ENCODE measurements at places on chromosomes 2 and 18. TPM values are rescaled to one million over a fixed set of nuclear protein-coding genes. Genes with fewer than 3 reads are reported as not detected.

DNA sequence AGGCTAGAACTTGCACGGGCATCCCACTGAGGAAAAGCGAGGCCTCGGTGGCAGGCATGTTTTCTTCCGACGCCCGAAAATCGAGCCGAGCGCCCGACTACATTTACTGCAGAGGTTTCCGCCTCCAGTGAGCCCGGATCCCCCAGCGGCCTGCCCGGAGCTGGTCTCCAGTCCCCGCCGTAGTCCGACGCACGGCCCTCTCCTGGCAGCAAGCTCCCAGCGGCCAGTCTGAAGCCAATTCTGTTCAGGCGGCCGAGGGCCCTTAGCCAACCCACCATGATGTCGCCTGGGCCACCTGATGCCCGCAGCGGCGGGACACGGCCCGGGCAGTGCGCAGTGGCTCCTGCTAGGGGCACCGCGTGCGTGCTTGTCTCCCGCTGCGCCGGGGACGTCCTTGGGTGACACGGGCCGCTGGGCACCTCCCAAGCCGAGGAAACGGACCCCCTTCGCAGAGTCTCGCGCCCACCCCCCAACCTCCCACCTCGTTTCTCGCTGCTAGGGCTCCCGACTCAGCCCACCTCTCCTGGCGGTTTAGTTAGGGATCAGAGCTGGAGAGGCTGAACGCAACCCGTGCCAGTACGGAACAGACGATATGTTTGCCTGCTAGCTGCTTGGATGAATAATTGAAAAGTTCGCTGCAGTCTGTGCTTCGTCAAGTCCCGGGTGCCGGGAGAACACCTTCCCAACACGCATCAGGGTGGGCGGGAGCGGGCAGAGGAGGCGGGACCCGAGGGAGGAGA, 5.3 kb downstream of the ONECUT2 start:
- peak; percentile 65 for DNase-seq

DNA sequence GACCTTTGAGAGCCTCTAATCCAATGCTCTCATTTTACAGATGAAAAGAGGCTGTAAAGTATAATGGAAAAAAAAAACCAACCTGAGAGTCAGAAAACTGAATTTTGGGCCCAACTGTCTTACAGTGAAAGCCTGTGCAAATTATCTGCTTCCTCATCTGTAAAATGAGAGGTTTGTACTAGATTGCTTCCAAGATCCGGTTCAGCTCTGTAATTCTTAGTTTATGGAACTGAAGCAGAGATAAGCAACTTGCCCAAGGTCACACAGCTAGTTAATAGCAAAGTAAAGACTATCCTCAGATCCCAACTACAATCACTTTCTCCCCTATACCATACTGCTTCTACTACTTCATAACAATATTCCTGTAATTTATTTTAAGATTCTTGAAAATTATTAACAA, 6.3 kb downstream of the TLK1 start:
- DNase-seq = no peak

DNA sequence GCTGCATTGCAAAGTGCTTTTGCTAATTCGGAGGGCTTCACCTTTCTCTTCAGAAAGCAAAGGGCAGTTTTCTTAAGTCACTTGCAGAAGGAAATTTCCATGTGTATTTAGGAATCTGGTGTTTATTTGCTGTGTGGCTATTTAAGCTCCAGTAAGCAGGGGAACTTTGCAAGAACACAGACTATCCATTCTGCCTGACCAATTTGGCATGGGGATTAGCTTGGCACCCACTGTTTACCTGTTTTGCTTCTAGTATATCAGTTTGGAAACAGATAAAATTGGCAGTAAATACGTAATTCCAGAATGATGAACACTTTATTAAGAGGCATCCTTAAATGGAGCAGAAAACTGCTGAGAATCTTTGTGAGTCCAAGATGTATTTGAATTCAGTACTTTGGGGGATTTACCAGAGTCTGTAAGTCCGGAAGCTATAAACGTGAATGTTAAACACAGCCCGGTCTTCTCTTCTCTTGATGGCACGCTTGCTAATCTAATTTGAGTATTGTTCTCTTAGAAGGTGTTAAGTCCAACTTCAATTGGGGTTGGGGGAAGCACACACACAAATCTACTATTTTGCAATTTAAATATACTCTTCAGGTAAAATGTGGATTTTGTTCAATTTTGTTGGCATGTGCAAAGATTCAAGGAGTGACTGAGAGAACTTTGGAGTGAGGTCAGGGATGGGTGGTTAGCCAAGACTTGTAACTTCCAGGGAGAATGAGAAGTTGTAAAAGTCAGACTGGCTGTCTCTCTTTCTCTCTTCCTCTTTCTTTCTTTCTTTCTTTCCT, 650 bp downstream of the ACKR3 start:
- no peak for DNase-seq

- no peak for DNase-seq
Observed at GRCh38 chr2:821546-821945, 129.1 kb upstream of the SNTG2 start.

DNA sequence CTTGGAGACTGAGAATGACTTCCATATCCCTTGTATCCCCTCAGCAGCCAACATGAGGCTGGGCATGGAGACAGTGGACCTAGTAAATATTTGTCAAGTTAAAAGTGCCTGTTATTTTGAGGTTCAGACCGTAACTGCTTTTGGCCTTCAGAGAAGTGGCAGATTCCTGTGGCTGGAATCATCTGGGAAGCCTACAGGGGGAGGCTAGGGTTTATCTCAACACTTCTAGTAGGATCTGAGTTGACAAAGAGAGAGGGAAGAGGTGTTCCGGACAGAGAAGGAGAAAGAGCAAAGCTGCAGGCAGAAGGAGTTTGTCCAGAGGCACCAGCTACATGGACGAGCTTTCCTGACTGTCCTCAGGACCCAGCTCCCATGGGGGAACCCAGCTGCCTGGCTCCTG, 27.0 kb downstream of the SLC14A2 start:
- no peak for DNase-seq

GRCh38 chr2:119731983-119732382, 27.7 kb upstream of the PTPN4 start:
- no peak for DNase-seq

GRCh38 chr18:25353080-25353479, 1.1 kb upstream of the ZNF521 start:
- no peak for DNase-seq

DNA sequence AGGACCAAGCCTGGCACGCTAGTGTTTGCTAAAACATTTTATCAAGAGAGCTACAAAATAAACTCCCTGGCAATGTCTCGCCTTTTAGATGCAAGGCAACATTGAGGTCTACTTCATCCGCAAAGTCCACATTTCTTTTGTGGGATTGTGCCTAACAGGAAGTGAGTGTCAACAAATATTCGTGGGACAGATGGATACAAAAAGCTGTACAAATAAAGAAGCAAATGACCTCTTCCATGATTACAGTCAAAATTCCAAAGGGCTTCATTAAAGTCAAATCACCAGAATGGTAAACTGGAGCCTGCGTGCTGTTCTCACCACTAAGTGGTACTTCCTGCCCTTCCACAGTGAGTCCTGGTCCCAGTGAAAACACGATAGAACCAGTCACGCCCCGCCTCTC, 40.4 kb downstream of the L3MBTL4 start:
- no peak for DNase-seq

The ACMSD gene
- 86.7 TPM for total RNA-seq

The NOP58 gene
- total RNA-seq = 32.6 TPM

The RAD51AP2 gene
- total RNA-seq = not detected

The TMEM37 gene
- total RNA-seq = 37.3 TPM

All from right lobe of liver (tissue), 6 donors.